ENCODE measurements at places on chromosomes 7 and 10.

- no peak for DNase-seq
Observed at GRCh38 chr7:114182837-114183236, 231.8 kb upstream of the FOXP2 start.

- no peak for DNase-seq
Observed at GRCh38 chr7:28225576-28225975, 45.0 kb upstream of the JAZF1 start.

- no peak for DNase-seq
Observed at GRCh38 chr10:124959564-124959963, 17.6 kb downstream of the ZRANB1 start.

GRCh38 chr10:132446195-132446581, 49.2 kb downstream of the PWWP2B start:
- DNase-seq, result no peak

DNA sequence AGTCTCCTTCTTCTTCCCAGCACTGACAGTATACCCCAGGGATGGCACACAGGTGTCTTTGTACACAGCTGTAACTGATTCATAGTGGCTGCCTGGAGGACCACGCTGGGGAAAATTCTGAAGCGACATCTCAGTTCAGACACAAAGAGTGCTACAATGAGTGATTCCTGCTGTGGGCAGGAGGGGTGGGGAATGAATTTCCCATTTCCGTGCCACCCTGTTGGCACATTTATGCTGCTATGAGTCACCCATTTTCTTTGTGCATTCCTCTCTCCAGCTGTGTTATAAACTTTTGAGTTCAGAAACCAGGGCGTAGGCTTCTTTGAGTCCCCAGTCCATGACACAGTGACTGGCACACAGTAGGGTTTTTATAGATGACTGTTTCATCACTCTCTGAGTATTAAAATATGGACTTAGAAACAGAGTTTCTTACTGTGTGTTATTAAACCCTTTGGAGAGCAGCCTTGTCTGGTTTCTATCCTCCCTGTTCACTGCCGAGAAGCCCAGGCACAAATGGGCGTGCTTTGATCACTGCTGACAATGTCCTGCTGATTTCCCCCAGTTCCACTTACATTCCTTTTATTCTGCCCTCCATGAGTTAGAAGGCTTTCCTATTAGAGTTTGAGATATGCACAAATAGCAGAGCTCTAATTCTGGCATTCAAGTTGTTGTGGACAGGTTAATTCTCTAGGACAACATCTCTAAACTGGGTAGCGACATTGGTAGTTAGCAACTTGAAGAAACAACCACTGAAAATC, 24.0 kb upstream of the NPS start:
- no peak for DNase-seq

GRCh38 chr7:157952841-157953645, 616.2 kb downstream of the DNAJB6 start:
- no peak for DNase-seq

- no peak for DNase-seq
Observed at GRCh38 chr7:104963991-104964385, 50.0 kb upstream of the KMT2E start.

GRCh38 chr10:9301148-9301547, 1246.7 kb downstream of the GATA3 start:
- DNase-seq, result no peak

- no peak for DNase-seq
Observed at GRCh38 chr7:2504889-2505375, 14.6 kb upstream of the LFNG start.

DNA sequence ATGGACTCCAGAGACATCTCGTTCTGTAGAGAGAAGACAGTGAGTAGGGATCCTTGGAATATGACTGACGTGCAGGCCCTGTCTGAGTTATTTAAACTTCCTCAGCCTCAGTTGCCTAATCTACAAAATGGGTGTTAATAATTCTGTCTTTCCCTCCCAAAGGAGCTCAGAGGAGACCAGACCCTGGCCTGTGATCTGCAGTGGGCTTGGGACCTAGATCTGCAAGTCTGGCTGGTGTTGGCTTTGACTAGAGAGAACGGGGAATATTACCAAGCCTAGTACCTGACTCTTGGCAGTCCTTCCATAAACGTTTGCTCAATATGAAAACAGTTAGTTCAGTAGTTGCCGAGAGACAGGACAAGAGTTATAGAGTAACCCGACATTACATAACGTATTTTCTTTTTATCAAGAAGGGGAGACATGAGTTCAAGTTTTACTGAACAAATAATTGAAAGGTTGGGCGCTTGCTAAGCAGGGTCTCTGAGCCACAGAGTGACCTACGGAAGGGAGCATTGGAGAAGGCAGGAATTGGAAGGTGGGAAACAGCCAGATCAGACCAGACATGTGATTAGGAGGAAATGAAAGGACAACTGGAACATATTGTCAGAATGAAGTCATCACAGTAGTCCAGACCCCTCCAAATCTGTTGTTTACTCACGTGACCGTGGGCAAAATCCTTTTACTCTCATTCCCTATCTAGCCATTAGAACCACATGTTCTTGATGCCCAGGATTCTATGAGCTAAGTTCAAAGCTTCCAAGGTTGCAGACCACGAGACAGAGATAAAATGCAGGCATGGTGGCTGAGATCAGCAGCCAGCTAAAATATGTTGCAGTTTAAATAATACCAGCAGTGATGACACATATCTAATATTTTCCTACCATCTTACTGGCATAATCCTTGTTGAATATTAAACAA, 10.9 kb upstream of the CYP3A4 start:
- DNase-seq, result no peak

DNA sequence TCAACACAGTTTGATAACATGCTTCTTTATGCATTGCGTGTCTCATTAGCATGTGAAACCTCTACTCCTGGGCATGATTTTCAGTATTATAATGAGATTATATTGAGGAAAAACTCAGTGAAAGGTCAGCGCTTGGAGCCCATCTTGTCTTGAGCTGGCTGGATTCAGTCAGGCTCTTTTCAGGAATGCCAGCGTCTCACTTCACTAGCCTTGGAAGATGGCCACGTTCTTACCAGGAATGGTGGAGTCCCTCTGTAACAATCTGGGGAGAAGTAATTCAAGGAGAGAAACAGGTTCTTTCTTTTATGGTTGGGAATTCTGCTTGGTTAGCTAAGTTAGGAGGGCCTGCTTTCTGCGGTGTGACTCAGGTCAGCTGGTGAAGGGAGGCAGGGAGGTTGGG, 241.0 kb downstream of the GALNT17 start:
- DNase-seq, result no peak

DNA sequence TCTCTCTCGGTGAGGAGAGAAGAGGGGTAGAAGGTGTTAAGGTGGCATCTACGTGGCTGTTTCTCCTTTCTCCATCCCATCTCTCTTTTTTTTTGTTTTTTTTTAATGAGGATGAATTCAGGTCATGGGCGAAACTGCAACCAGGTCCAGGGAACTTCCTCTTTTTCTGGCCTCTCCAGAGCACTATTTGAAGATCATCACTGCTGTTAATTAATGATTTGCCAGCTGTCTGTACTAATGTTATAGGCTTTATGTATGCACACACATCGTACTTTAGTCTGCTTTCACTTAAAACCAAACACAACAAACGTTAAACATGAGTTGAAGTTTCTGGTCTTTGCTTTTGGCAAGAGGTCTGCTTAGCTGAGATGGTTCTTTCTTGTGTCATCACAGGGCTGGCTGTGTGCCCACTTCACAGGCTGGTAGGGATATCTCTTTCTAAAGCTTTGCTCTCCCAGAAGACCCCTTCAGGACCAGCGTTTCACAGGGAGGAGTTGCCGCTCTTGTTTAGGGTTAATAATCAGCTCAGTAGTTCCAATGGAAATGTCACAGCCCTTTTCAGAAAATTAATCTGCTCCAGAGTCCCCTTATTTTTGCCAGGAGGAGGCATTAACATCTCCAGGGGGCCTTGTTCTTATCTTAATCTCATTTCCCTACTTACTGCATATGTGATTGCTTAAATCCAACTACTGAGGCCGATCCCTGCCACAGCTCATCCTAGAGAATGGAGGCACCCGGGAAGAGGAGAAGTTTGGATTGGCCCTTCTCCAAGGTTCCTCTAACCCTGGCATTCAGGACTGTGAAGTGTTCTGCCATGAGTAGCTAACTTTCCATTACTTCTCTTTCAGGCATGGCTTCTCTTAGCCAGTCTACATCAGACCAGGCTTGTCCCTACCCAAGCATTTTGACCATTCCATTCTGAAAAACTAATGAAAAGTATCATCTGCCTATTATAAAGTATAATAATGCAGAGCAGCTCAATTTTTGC, 273.9 kb upstream of the NFE2L3 start:
- no peak for DNase-seq

DNA sequence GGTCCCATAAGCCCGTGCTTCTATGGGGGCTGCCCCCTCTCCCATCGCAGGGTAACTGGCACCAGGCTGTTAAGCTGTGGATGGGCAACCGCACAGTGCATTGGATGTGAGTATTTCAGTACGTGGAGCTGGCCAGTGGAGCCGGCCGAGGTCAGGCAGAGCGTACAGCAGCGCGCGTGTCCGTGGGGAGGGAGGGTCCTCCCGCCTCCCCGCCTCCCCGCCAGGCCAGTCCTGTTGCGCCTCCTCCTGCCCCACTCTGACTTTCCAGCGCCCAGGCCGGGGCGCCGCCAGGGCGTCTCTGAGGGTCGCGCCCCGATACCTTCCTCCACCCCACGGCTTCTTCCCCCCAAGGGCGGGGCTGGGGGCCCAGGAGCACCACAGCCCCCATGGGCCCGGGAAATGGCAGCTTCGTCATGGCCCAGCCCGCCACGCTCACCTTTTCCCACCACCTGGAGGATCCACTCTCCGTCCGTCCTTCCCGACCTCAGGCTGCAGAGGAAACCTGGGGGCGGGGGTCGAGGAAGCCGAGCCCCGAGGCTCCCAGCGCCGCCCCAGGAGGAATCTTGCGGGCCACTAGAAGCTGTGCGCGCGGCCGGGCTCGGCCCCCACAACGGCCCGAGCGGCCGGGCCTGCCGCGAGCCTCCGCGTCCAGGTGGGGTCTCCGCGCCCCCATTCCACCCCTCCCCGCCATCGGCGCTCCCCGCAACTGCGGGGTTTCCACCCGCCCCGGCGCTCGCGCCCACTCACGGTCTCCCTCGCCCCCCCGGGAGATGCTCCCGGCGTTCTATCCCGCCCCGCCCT, 831 bp upstream of the PFKP start:
- no peak for DNase-seq

DNA sequence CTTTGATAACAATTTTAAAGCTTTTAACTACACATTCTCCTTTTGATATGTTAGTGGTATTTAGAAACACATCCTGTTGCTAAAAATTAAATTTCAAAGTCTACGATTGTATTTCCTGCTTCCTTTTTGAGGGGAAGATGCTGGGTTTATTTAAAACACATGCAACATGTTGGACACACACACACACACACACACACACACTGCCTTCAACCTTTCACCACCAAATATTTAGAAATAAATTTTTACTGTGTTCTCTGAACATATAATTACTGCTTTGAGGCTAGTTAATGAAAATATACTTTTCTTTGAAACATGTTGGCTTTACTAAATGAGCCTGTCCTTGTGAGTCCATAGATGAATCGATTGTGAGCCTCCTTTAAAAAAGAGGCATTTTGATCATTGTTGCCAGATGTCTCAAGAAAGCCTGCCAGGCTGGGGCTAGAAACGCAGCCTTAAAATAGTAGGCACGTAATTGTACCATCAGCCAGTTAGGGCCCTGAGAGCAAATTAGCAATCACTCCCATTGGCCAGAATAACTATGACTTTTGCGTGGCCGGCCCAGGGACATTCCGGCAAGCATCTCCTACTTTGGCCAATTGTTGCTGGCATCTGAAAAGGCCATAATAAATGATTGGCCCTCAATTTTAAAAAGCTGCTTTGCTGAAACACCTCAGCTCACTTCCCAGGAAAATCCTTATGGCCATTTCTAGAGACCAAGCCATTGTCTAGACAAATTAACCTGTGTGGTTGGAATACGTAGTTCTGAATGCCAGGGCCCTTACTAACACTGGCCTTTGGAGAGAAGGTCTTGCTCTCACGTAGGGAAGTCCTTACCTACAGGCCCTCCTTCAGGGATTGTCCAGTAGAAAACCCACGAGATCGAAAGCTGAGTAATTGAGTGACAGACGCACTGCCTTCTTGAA, 9.9 kb upstream of the TEX36 start:
- DNase-seq, result no peak

GRCh38 chr7:95577137-95577536, 19.2 kb downstream of the PDK4 start:
- DNase-seq, result no peak

GRCh38 chr7:128103498-128104107, 72.4 kb upstream of the LRRC4 start:
- no peak for DNase-seq

DNA sequence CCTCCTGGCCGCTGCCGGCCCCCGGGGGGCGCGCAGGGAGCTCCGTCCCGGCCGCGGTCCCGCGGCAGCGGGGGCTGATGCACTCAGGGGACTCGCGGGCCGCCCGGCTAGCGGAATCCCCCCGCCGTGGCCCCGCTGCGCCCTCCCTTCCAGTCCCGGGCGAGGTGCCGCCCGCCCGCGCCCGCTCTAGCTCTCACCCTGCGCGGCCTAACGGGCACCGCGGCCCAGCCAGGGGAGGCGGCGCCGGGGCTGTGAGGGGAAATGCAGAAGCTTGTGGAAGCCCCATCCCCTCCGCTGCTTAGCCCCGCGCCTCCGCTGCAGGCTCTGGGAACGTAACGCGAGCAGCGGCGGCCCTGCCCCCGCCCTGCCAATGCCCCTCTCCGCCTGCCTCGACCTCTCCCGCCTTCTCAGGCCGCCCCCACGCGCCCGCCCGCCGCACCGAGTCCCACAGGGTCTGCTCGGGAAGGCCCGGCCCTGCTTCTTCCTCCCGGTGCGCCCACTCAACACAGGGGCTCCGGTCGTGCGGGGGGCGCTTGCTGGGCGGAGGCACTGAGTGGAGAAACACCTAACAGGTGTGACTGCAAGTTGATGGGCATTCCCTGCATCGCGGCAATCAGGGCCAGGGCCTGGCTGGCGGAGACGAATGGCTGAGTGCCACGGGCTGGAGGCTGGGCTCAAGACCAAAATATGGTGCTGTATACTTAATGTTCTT, 384 bp upstream of the TMEM229A start:
- DNase-seq, result no peak

- no peak for DNase-seq
Observed at GRCh38 chr7:47543714-47544113, 38.2 kb downstream of the TNS3 start.

- DNase-seq, result no peak
Observed at GRCh38 chr7:108311446-108312168, 144.6 kb downstream of the NRCAM start.

- no peak for DNase-seq
Observed at GRCh38 chr7:127189886-127190285, 62.9 kb downstream of the GRM8 start.
